Activated CD8-positive, alpha-beta memory T cell treated with anti-CD3 and anti-CD28 coated beads for 24 hours (primary cell): ENCODE measurements at places on chromosomes 2 and 18.

DNA sequence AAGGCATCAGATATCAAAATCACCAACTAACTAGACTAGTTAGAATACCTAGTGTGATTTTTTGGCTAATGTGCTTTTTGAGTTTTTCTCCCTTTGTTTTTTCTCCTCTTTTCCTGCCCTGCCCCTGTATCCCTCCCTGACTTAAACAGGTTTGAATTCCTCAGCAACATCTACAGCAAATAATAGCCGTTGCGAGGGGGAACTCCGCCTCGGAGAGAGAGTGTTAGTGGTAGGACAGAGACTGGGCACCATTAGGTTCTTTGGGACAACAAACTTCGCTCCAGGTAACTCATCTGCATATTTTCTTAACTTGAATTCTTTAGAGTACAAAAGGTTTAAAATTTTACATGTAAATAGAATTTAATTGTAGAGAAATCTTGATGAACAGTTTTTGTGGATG, 45.0 kb downstream of the CLIP4 start:
- DNase-seq = no peak

GRCh38 chr2:110853516-110853915, 121.1 kb downstream of the ACOXL start:
- peak; percentile 75 for DNase-seq

DNA sequence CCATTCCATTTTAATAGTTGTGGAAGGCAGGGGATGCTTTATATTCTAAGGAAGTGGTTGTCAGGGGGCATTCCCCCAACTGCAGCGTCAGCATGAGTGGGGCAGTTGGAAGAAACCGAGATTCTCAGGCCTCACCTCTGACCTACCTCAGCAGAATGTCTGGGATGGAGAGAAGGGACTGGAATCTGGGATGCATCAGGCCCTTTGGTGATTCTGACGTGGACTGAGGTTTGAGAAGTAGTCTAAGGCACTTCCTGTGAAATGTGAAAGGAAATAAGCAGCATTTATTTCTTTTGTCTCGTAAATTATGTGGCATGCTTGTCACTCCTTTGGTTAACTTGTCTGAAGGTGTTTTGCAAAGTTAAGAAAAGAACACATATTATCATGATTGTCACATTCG, 540.7 kb upstream of the NETO1 start:
- DNase-seq = no peak

DNA sequence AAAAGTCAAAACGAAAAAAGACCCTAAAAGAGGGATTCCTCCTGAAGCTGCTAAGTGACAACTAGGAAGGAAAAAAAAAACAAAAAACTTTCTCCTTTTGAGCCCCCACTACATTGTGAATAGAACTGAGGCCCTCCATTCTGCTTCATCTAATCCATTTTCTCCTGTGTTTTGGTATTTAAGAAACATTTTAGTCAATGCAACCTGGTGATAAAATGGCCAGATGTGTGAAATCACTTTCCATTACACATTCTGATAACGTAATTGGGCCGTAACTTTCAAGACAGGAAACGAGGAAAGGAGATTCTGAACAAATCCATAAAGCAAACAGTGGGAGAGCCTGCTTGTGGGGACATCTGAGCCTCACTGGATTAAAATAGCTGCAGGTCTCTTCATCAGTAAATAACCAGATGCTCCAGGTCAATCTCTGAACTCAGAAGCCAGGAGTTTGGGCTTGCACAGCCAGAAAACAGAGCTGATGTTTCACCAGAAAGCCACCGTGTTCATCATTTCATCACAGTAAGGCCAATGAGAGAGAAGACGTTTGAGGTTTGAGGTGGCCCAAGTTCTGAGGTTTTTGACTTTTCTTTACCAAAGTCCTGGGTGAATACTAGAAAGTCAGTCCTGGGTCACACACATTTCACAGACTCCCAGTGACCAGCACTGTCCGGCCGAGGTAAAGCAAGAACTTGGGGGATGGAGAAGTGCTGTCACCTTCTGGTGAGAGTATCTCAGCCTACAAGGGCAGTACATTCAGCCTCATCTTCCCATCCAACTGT, 47.8 kb downstream of the TGFA start:
- DNase-seq = no peak

DNA sequence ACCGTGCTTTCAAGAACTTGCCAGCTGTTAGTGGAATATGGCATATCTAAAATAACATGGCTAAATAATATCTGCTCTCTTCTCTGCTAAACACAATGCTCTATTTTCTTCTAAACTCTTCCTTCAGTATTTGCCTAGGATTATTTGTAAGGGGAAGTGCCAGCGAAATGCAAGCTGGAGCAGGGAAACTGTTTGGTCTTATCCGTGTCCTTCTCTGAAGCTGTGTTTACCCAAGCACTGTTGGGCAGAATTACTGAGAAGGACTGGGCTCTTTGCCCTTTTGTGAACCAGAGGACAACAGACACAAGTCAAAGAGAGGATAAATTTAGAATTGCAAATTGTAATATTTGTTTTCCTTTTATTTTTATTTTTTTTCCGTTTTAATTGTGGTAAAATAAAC, 23.6 kb downstream of the CPO start:
- DNase-seq = no peak
